ENCODE measurements at places on chromosomes 5 and 9. TPM values are rescaled to one million over a fixed set of nuclear protein-coding genes. Genes with fewer than 3 reads are reported as not detected.

- H3K4me3 ChIP-seq = no peak overlapping the region
- DNase-seq = no peak
- no peak overlapping the region for H3K27ac ChIP-seq
- no peaks in the 10 kb centered on the region for H3K36me3 ChIP-seq
Observed at GRCh38 chr9:3947859-3948438, 351.9 kb downstream of the GLIS3 start.

GRCh38 chr9:79609468-79610018 lies 37.8 kb downstream of the TLE4 start:
- no peaks in the 10 kb centered on the region for H3K27me3 ChIP-seq
- H3K4me1 ChIP-seq = peaks cover 38% of the 10 kb centered on the region
- DNase-seq = no peak
- H3K36me3 ChIP-seq = peaks cover 12% of the 10 kb centered on the region

- H3K4me1 ChIP-seq = peaks cover 2% of the 10 kb centered on the region
- no peak overlapping the region for H3K4me3 ChIP-seq
- H3K27ac ChIP-seq = no peak overlapping the region
- no peak for DNase-seq
- no peaks in the 10 kb centered on the region for H3K27me3 ChIP-seq
- H3K36me3 ChIP-seq = peaks cover 6% of the 10 kb centered on the region
Observed at GRCh38 chr9:113476511-113476916, 13.0 kb downstream of the RGS3 start.

DNA sequence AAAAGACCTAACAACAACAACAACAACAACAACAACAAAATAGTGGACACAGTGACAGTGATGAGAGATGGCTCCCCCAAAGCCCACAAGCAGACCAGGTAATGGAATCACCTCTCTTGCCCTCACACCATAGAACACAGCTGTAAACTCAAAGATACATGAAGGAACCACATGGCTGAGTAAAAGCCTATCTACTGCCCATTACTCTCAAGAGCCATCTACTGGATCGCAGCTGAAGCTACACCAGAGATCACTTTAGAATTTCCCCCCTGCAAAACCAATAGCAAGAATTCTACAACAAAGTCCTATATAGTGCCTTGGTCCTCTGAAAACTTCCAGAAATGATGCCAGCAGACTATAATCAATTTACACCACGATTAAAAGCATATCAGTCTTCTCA lies 1537.6 kb upstream of the CDH9 start:
- H3K4me3 ChIP-seq = no peak overlapping the region
- no peaks in the 10 kb centered on the region for H3K27me3 ChIP-seq
- no peaks in the 10 kb centered on the region for H3K4me1 ChIP-seq
- peaks cover 4% of the 10 kb centered on the region for H3K36me3 ChIP-seq
- H3K27ac ChIP-seq = no peak overlapping the region

The CKMT2 gene
- total RNA-seq = 2.3 TPM

GRCh38 chr5:82097-82496 lies 9.9 kb upstream of the PLEKHG4B start:
- no peaks in the 10 kb centered on the region for H3K36me3 ChIP-seq
- peak overlapping the region; percentile 93 for H3K27ac ChIP-seq
- DNase-seq = peak; percentile 70
- H3K4me3 ChIP-seq = peak overlapping the region; percentile 28
- H3K27me3 ChIP-seq = peaks cover 16% of the 10 kb centered on the region

The SLC46A2 gene
- not detected for total RNA-seq

- peaks cover 23% of the 10 kb centered on the region for H3K4me1 ChIP-seq
- H3K36me3 ChIP-seq = peaks cover 22% of the 10 kb centered on the region
- H3K27ac ChIP-seq = peak within 1 kb of the TSS; percentile 98
- H3K27me3 ChIP-seq = no peaks in the 10 kb centered on the region
Observed at GRCh38 chr5:9545992-9546851, at the start of gene SEMA5A. SEMA5A (minus strand) TSS chr5:9546075; CDS start chr5:9379946, 166,129 bp downstream.

DNA sequence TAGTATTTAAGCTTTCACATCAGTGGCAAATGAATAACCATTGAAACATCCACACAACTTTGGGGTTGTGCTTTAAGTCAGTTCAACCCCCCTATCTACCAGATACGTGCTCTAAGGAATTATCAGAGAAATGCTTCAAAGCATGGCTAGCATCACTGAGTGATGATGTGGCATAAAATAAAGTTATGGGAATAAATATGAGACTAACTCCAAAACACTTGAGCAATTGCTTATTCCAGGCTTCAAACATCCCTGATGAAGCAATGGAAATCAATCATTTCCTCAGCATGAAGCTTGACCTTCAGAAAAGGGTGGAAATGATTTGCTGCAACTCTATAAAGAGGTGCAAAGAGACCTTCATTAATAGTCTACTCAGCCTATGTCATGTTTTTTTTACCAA lies 292.0 kb upstream of the SMC2 start:
- H3K36me3 ChIP-seq = no peaks in the 10 kb centered on the region
- DNase-seq = no peak

The FOXI1 gene
- total RNA-seq = not detected

GRCh38 chr5:151475388-151475787 lies 28.0 kb downstream of the SLC36A1 start:
- H3K4me1 ChIP-seq = peaks cover 3% of the 10 kb centered on the region
- no peak for DNase-seq

DNA sequence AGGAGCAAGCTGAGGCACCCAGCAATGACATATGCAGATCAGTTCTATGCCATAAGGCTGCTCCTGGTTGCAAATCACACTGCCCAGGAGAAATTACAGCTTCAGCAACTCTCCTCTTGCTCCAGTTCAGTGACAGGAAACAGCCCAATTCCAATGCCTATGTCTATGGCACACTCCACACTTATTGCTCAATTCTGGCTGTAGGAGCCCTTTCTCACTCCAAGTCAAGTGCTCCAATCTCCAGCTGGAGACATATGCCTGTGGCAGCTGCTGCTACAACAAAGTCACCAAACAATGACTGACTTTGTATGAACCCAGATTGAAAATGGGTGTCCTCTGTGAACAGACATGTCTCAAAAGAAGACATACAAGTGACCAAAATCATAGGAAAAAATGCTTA lies 31.8 kb upstream of the PLCXD3 start:
- no peak overlapping the region for H3K27ac ChIP-seq
- no peak for DNase-seq
- no peaks in the 10 kb centered on the region for H3K27me3 ChIP-seq
- H3K4me3 ChIP-seq = no peak overlapping the region
- no peaks in the 10 kb centered on the region for H3K4me1 ChIP-seq

DNA sequence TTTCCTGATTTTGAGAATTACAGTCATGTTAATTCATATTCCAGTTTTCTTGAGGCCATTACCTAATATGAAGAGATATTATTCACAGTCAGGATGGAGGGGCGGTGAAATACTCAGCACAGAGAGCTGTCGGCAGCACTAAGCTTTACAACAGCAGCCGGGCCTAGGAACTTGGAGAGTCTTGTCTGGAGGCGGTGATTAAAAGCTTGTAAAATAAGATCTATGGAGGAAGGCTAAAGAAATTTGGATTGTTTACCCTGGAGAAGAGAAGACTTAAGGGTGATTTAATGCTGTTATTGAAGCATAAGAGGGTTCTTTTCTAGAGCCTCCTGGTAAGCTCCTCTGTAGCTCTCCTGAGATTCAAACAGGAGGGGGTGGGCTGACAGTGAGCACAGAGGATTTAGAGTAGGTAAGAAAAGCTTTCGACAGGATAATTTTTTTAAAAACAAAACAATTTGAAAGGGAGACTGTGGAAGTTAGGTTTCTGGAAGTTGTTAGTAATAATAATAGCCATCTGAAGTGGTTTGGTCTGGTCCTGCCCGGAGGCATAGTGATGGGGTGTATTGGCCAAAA lies 406.3 kb upstream of the ADAMTSL1 start:
- H3K27ac ChIP-seq = peak overlapping the region; percentile 59
- H3K4me1 ChIP-seq = peaks cover 11% of the 10 kb centered on the region
- no peak for DNase-seq
- H3K36me3 ChIP-seq = no peaks in the 10 kb centered on the region

GRCh38 chr5:80348171-80348570 lies 28.4 kb downstream of the SPZ1 start:
- no peaks in the 10 kb centered on the region for H3K36me3 ChIP-seq
- no peaks in the 10 kb centered on the region for H3K27me3 ChIP-seq
- no peak overlapping the region for H3K27ac ChIP-seq
- no peak overlapping the region for H3K4me3 ChIP-seq
- H3K4me1 ChIP-seq = no peaks in the 10 kb centered on the region

- no peak overlapping the region for H3K27ac ChIP-seq
- no peaks in the 10 kb centered on the region for H3K4me1 ChIP-seq
- DNase-seq = no peak
- H3K4me3 ChIP-seq = no peak overlapping the region
- peaks cover 20% of the 10 kb centered on the region for H3K36me3 ChIP-seq
- H3K27me3 ChIP-seq = no peaks in the 10 kb centered on the region
Observed at GRCh38 chr9:127883959-127884358, 6.5 kb upstream of the AK1 start.

The SLC45A2 gene
- 0.45 TPM for total RNA-seq

- no peaks in the 10 kb centered on the region for H3K27me3 ChIP-seq
- no peak for DNase-seq
- peaks cover 27% of the 10 kb centered on the region for H3K4me1 ChIP-seq
- H3K4me3 ChIP-seq = no peak overlapping the region
- H3K36me3 ChIP-seq = no peaks in the 10 kb centered on the region
Observed at GRCh38 chr5:56685503-56686217, 129.7 kb upstream of the MAP3K1 start.

The IRX2 gene
- total RNA-seq = 32.6 TPM

The TPRN gene
- 18.5 TPM for total RNA-seq

DNA sequence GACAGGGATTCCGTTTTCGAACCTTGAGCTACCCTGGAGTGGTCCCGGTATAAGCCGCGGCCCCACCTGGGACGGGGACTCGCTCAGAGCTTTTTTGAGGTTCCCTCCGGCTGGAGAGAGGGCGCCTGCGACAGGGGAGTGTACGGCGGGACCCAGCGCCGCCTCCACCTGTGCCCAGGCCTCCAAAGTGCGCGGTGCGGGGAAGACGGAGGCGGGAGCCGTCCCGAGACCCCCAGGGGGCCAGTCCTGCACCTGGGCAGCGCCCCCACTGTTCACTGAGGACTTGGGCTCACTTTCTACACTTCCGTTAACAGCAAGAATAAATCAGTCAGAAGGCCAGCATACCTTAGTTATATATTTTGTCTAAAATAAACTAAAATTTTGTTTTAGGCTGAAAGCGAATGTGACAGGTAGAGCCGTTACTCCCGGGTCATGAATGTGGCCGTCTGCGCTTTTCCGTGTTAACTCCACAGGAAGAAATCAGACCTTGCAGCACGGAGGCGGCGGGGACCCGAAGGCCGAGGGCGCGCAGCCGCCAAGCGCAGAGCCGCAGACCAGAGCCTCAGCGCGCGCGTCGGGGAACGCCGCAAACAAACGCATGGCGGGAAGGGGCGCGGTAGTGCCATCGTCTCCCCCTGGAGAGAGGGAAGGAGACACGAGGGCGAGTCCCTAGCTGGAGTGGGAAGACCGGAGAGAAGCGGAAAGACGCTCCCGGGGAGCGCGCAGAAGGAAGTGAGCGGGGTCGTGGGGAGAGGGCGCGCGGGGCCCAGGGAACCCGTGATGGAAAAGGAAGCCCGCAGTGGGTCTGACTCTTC lies 14.1 kb downstream of the TRIM7 start:
- H3K27me3 ChIP-seq = peaks cover 3% of the 10 kb centered on the region
- H3K27ac ChIP-seq = peak overlapping the region; percentile 75
- H3K4me1 ChIP-seq = peaks cover 19% of the 10 kb centered on the region
- no peaks in the 10 kb centered on the region for H3K36me3 ChIP-seq
- peak overlapping the region; percentile 99 for H3K4me3 ChIP-seq

GRCh38 chr9:111450124-111450523 lies 34.1 kb downstream of the ECPAS start:
- peak overlapping the region; percentile 67 for H3K27ac ChIP-seq
- H3K4me1 ChIP-seq = peaks cover 18% of the 10 kb centered on the region
- DNase-seq = no peak
- peaks cover 27% of the 10 kb centered on the region for H3K36me3 ChIP-seq
- no peaks in the 10 kb centered on the region for H3K27me3 ChIP-seq
- H3K4me3 ChIP-seq = no peak overlapping the region

DNA sequence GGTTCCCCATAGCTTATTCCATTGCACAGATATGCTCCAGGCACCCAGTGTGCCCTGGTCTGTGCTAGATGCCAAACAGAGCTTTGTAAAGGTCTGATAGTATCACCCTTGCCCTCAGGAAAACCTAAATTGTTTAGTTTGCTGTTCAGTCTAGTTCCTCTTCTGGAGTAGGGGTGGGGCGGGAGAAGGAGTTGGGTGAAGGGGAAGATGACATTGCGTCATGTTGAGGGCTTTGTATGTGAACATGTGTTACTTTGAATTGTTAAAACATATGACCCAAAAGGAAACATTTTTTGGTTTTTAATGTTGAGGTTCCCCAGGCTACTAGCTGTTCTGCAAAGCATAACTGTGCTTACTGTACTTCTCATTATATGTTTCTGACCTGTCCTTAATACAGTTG lies 40.6 kb downstream of the HACD4 start:
- no peak overlapping the region for H3K27ac ChIP-seq
- no peak for DNase-seq
- peaks cover 65% of the 10 kb centered on the region for H3K36me3 ChIP-seq
- H3K4me3 ChIP-seq = no peak overlapping the region
- H3K27me3 ChIP-seq = no peaks in the 10 kb centered on the region
